Stimulated activated CD8-positive, alpha-beta memory T cell treated with anti-CD3 and anti-CD28 coated beads, Interleukin-7, amount 100 ng/mL, for 1 hour (primary cell): ENCODE measurements at places on chromosomes 3 and 15.

- DNase-seq: no peak
These were observed 49.5 kb downstream of the MCF2L2 start for GRCh38 chr3:183378951-183379350.

DNA sequence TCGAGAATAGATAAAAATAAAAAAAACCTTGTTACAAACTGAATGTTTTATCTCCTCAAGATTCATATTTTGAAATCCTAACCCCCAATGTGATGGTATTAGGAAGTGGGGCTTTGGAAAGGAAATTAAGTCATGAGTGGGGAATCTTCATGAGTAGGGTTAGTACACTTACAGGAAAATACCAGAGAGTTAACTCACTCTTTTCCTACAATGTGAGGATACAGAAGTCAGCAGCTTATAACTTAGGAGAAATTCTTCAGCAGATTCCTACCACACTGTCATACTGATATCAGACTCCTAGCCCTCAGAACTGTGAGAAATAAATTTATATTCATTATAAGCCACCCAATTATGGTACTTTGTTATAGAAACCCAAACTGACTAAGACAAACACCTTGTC is 453.1 kb downstream of the GBE1 start:
- DNase-seq: no peak

DNA sequence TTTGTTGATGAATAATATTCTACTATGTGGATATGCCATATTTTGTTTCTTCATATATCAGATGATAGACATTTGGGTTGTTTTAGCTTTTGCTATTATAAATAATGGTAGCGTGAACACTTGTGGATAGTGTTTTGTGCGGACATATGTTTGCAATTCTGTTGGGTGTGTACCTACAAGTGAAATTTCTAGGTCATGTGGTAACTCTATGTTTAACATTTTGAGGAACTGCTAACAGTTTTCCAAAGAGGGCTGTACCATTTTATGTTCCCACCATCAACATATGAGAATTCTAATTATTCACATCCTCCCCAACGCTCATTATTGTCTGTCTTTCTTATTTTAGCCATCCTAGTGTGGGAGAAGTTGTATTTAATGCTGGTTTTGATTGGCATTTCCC is 303.8 kb downstream of the ERC2 start:
- DNase-seq: no peak

- no peak for DNase-seq
These were observed 13.4 kb upstream of the KLF13 start for GRCh38 chr15:31313223-31313622.

GRCh38 chr15:56919609-56920366 is 1.3 kb downstream of the TCF12 start:
- no peak for DNase-seq

DNA sequence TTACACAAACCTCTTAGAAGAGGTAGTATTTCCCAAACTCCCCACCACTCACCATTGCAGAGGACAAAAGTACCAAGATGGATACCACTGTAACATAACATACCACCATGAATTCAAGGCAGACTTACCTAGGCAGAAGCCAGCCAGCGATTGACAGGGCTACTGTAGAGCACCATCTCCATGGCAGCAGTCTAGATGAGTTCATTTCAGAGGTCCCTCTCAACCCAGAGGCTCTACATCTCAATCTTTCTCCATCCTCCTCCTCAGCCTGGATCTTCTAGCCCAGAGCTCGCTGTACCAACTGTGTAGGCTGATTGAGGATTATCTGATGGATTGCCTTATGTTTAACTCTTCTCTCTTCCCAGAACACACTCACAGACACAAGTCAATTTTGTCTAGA is 2.0 kb upstream of the PLIN1 start:
- DNase-seq: no peak

DNA sequence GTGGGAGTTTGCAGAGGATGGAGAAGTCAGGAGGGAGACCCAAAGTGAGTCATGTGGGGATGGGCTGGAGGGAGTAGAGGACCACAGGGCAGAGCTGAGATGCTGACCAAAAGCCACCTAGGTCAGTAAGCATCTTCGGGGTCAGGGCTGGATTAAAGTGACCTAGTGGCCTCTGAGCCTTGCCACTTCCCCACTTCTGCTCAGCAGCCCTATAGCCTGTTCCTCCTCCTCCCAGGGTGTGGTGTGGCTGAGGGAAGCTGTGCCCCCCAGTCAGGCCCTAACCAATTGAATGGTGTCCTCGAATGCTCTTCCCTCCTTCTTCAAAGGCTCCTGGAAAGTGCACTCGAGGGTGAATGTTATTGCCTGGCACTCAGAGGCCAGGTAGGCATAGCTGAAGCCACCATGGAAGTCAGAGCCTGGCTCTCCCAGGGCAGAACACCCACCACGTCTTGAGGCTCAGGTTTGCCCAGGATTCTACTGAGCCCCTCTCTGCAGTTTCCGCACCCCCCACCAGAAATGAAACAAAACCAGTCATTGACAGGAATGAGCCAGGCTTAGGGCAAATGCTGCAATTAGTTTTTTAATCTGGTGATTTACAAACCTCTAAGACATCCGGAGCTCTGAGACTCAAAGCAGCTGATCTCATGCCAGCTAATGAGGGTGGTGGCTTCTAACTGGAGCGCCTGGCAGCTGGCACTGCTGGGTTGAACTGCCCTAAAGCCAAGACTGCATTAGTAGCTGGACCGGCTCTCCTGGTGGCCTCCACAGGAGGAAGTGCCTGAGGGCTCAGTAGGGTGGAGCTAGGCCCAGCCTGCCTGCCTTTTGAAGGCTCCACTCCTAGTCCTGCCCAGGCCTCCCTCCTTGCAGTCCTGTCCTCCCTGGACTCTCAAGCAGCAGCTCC is 26.0 kb upstream of the VIPR1 start:
- no peak for DNase-seq

DNA sequence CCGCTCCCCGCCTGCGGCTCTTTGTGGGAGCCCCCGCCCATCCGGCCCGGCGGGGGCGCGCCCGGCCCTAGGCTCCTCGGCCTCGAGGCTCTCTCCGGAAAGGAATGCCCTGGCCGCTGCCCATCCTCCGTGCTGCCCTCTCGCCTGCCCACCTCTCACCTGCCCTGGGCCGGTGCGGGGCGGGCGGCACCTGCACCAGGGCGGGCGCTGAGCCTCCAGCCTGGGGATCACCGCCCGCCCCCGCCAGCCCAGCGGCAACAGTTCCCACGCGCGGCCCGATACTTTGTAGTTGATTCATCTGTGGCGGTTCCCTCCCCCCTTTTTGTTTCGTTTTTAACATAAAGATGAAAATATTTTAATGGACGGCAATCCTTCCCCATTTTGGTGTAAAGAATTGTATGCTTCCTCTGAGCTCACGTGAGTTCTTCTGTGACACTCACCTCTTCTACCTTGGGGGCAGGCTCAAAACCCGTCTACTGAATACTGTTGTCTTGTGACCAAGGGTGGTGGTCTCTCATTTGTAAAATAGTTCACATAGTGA is 1.9 kb downstream of the KLF13 start:
- peak; percentile 53 for DNase-seq

- DNase-seq: no peak
These were observed 24.5 kb upstream of the PLA2G4D start for GRCh38 chr15:42118650-42119445.

- DNase-seq: no peak
These were observed 57.2 kb downstream of the EPHB3 start for GRCh38 chr3:184618811-184619210.

DNA sequence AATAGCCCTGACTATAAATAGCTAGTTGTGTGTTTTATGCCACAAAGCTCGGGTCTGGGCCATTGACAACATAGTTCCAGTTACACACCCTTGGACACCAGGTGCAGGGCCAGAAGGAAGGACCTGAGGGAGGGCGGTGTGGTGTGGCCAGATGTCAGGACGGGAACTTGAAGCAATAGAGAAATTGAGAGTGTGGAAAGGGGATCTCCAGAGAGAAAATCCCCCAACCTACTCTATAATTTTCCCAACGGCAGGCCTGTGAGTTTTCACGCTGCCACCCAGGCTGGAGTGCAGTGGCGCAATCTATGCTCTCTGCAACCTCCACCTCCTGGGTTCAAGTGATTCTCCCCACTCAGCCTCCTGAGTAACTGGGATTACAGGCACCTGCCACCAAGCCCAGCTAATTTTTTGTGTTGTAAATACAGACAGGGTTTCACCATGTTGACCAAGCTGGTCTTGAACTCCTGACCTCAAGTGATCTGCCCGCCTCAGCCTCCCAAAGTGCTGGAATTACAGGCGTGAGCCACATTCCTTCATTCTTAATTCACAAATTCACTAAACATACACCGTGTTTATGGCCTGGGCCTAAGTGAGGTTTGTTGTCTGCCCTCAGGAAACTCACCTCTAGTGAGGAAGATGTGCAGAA is 70.8 kb upstream of the KLF13 start:
- no peak for DNase-seq

GRCh38 chr3:4406746-4407568 is 60.1 kb downstream of the SUMF1 start:
- DNase-seq: no peak

GRCh38 chr15:27870320-27870719 is 228.8 kb downstream of the OCA2 start:
- no peak for DNase-seq

DNA sequence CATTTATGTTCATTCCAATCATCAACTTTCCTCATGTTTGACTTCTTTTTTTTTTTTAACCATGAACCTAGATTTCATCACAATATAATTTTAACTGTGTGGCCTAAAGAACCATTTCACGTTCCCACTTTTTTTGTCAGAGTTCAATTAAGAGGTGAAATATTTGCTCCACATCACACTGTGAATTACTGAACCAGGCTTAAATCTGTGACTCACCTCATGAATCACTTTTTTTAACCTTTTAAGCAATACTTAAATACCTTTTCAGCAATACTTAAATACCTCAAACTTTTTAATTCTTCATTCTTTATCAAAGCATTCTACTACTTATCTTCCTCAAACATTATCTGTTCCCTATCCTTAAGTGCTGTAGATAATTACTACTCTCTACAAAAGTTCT is 137.6 kb downstream of the SI start:
- DNase-seq: no peak

DNA sequence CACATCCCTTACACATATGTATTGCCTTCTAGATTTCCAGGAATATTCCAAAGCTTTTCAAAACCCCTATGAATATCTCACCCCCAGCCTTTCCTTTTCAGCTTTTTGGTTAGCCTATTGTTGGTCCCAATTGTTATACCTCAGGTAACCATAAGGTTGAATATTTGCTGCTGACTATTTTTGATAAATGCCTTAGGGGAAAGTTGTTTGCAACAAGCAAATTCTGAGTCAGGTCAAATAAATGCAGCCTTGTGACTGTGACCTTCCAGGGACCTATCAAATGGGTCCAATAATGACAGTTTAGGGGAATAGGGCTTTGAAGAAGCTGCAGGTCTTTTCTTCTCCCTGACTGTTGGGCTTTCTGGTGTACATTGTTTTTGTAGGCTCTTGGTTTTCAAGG is 699.7 kb downstream of the NTRK3 start:
- DNase-seq: no peak

DNA sequence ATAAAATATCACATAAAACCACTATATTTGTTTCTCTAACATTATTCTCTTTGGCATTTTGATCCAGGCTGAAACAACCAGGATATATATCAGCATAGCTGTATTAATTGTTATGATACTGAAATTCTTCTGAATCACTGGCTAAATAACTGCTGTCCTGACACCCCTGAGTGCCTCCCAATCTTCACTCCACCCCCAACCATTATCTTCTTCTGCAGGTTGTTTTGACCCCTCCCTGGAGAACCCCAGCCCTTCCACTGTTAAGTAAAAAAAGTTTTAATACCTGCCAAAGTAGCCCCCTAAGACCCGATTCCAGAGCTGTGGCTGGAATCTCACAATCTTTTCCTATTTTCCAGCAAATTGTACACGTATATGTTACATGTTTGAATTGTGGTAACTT is 124.1 kb downstream of the DNAH12 start:
- no peak for DNase-seq

DNA sequence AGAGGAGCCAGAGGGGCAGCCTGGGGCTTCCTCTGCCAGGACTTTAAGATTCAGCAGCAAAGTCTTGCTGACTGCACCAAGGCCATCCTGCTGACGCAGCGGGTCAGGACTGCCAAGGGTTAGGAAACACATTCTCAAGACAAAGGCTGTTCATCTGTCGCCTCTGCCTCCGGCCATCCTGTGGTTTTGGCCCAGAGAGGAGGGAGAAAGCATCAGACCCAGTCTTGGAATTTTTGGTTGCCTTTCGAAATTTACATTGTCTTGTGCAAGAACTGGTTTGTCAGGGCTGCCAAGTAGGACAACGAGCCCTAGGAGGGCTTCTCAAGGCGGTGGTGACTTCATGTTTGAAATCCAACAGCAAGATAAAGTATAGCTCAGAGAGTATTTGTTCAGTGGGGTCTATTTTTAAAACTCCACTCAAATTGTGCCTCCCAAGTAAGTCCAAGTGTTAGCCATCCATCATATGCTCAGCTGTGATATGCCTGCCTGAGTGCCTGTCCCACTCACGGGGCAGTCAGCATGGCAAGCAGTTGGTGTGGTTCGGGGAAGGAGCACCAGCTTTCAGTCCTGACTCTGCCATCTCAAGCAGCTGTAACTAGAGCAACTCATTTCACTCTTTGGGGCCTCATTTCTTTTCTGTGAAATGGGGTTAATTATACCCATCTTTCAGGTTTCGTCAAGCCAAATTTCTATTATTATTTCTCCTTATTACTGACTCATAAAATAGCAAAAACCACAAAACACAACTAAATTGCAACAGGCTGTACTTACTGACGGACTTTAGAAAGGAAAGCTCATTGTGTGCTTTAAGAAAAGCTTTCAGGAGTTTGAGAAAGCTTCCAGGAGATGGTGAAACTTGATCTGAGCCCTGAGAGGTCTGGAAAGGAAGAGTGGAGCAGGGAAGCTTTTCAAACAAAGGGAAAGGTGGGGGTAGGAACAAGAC is 42.4 kb upstream of the RHO start:
- no peak for DNase-seq

- DNase-seq: no peak
These were observed 51.8 kb upstream of the NUDT16 start for GRCh38 chr3:131329774-131330173.

DNA sequence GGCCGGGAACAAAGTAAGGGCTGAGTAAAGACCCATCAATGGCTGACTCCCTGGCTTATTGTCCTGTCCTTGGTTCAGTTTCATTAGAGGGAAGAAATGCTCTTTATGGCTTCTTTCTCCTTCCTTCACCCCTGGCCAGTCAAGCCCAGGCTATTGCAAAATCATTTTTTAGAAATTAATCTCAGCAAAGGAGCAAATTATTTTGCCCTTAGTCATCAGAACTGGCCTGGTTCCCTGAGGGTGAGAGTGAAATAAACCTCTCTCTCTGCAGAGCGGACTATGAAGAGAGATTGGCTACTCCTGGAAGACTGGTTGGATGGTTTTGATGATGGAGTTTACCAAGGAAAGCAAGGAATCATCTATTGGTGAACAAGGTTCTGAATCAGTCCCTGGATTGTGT is 52.7 kb upstream of the OXTR start:
- no peak for DNase-seq

GRCh38 chr3:160725338-160725737 is 30.7 kb upstream of the PPM1L start:
- DNase-seq: no peak

GRCh38 chr3:125083776-125084175 is 28.0 kb upstream of the HEG1 start:
- no peak for DNase-seq
